ENCODE measurements at places on chromosomes 6 and 20.
A peak's percentile ranks its signal among the peaks of the same experiment; 100 is the strongest.

DNA sequence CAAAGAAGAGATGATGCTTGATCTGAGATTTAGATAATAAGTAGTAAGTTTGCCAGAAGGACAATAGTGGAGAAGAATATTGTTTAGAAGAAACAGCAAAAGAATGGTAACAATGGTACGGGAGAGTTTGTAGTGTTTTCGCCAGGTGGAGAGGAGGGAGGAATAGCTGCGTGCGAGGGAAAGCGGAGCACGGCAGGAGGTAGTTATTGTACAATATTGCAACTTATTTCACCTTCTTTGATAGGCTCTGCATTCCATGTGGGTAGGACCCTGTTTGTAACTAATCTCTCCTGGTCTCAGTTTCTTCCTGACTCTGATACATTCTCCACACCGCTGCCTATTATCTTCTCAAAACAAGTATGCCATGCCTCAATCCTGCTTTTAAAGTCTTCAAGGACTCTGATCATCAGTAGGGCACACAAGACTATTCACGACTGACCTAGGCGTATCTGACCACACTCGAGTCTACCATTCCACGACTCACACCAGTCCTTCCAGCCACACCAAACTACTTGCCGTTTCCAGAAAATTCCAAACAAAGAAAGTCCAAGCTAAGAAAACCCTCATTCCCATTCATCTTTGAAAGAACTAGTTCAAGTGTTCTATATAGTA is 1.1 kb downstream of the PPIL4 start:
- no peak for DNase-seq

DNA sequence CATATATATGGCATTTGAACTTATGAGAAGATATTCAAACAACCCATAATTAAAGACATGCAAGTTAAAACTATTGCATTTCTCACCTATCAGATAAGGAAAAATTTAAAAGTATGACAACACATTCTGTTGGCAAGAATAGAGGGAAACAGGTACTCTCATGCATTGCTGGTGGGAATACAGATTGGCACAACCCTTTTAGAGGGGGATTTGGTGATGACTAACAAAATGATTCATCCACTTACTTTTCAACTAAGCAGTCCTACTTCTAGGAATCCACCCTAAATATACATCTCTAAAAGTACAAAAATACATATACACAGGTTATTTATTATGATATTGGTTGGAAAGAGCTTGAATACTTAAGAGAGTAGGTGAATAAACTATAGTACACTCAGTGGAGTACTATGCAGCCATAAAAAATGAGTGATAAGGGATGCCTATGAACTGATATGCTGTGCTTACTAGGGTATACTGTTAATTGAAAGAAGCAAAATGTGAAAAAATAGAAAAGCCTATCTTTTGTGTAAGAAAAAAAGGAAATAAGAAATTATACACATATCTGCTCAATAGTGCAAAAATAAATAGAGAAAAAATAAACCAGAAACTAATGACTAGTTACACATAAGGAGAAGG is 42.2 kb downstream of the ADAT2 start:
- no peak for DNase-seq

- no peak for DNase-seq
Measured at GRCh38 chr20:8187740-8188139, 55.7 kb downstream of the PLCB1 start.

DNA sequence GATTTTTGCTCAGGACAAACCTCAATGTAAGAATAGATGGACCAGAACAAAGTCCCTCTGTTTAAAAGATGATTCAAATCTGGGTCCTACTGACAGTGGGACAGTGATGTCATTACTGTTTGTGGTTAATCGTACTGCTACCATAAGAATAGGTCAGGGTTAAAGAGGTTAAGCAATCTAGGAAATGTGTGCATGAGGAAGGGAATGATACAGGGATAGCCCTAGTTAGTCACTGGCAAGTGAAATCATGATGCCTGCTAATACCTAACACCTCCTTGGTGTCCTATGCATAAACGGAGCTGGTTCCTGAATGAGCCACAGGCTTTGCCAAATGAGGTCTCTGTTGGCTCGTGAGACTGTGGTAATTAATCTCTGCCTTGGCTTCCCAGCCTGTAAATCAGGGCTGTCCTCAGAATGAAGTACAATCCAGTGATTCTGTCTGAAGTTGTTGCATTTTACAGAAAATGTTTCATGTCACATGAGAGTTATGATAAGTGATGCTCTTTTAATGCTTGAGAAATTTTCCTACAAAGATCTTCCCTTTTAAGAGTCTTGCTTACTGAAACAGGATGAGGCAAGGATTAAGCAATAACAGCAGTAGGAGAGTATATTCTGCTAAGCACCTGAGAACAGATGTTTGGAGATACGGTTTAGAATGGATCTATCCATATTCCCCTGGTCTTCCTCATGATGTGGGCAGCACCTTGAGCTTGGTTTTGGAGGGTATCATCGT is 3.8 kb downstream of the MEP1A start:
- DNase-seq, result no peak

GRCh38 chr6:39281312-39281980 is 32.8 kb downstream of the KCNK17 start:
- DNase-seq, result no peak

GRCh38 chr6:138162955-138163575 is 1.3 kb downstream of the ARFGEF3 start:
- DNase-seq, result no peak

GRCh38 chr6:114735025-114735735 is 392.4 kb upstream of the HS3ST5 start:
- no peak for DNase-seq

DNA sequence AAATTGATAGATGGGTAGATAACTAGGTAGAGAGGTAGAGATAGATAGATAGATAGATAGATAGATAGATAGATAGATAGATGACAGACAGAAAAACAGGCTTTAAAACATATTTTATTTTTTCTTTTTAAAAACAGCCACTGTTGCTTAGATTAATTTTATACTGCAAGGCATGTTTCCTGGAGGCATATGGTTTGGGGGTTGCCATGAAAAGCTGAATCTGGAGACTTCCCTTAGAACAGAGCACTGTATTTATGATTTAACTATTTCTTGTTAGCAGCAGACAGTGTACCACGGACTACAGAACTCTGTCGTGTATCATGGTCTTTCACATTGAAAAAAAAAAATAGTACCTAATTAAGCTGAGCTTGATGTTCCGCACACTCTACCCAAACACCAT is 38.8 kb downstream of the METTL24 start:
- no peak for DNase-seq

- peak; percentile 53 for DNase-seq
Measured at GRCh38 chr6:35181933-35182612, 31.7 kb upstream of the SCUBE3 start.

GRCh38 chr6:99148111-99148510 is 200.4 kb upstream of the FBXL4 start:
- no peak for DNase-seq

- no peak for DNase-seq
Measured at GRCh38 chr6:47680051-47680450, 18.3 kb upstream of the ADGRF4 start.

DNA sequence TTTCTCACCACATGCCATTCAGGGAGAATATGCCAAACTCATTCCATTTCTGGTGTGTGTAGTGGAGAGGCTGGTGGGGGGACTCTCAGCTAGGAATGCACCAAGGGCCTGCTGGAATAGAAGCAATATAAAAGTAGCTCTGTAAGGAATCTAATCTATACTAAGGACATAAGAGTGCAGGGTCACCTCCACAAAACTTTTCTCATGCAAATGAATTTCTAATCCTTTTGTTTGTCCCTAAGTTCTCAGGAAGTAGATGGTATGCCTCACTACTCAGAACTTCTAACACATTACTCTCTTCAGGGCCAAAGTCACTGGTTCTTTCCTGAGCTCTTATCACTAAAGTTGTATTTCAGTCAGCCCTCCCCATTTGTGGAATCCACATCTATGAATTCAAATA is 427.2 kb downstream of the C6orf118 start:
- no peak for DNase-seq

GRCh38 chr6:40256831-40257230 is 322.6 kb upstream of the MOCS1 start:
- DNase-seq, result no peak

- DNase-seq, result peak; percentile 50
Measured at GRCh38 chr6:131792091-131792496, 15.7 kb upstream of the ENPP1 start.

DNA sequence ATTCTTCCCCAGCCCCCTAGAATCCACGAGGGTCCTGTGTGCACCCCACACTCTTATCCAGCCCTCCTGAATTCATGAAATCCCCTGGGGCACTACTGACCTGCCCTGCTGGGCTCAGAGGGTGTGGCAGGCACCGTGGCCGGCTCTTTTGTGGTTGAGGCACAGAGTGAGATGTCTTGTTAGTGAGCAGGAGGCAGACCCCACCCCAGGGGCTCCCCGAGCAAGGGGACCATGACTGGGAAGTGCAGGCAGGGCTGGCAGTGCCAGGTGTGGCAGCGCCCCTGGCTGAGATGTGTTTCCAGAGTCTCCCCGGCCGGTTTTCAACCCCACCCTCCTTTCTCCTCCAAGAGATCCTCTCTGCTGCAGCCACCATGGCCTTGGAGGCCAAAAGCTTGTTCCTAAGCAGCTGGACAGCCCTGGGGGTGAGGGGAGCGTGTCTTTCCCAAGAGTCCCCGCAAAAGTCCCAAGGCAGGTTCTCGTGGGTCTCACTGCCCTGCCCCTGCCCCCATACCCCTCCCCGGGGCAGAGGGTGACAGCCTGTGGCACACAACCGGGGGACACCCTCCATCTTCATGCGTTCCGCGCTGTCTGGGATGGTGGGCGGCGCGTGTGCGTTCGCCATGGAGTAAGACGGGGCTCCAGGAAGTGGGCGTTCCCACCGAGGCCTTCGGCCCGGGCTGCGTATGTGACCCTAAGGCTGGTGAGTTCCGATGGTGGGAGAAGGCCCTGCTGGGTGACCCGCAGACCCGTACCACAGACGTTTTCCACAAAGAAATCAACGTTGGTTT is 208.9 kb downstream of the TAF4 start:
- no peak for DNase-seq

- no peak for DNase-seq
Measured at GRCh38 chr20:18397030-18397429, 69.8 kb downstream of the DZANK1 start.

GRCh38 chr20:32037929-32038328 is 14.1 kb upstream of the HCK start:
- no peak for DNase-seq

DNA sequence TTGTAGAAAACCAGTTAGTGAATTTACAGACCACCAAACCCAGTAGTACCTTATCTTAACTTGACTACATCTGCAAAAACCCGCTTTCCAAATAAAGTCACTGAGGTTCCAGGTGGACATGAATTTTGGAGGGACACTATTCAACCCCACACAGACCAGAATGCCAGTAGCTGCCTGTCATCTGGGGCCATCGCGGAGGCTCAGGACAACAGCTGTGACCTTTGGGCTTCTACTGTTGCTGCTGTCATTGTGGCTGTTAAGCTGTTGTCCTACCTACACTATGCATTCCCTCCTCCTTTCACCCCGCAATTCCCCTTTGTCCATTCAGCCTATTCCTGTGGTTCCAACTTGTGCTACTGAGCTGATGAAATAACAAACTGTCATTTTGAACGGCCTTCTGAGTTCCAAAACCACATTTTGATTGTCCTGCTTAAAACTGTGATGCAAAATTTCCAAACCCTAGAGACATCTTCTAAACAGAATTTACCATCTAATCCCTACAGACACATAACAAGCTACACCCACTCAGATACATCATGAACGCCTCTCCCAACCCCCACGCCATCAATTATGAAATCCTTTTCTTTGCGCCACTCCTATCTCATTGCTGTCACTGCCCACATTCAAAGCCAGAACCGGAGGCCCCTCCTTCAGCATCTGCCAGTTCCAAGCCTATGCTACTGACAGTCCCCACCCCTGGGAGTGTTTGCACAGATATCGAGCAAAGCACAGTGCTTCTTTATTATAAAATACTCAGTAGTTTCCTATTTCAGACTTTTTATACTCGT is 125.0 kb downstream of the C6orf118 start:
- DNase-seq, result no peak

DNA sequence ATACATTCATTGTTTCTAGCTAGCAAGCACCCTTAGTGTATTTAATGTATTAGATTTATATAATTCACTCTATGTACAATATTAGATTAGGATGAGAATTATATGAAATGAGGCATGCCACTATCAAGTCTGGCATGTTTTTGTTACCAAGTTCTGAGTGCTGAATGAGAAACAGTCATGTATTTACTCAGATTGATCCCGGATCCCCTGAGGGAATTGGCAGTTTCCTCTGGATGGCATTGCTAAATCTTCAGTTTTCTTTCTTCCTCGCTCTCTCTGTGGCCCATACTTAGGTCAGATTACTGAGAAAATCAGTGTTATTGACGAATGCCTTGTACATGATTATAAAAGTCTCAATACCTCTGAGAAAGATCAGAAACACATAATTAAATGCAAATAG is 66.6 kb downstream of the CDKAL1 start:
- DNase-seq, result no peak

- no peak for DNase-seq
Measured at GRCh38 chr6:126698732-126699240, 358.9 kb downstream of the CENPW start.

DNA sequence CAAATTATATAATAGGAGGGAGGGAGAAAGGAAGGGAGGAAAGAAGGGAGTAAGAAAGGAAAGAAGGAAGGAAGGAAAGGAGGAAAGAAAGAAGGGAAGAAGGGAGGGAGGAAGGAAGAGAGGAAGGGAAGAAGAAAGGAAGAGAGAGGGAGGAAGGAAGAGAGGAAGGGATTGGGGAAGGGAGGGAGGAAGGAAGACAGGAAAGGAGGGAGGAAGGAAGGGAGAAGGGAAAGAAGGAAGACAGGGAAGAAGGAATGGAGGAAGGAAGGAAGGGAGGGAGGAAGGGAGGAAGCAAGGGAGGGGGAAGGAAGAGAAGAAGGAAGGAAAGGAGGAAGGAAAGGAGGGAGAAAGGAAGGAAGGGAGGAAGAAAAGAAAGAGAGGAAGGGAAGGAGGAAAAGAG is 660.5 kb downstream of the EPM2A start:
- no peak for DNase-seq

DNA sequence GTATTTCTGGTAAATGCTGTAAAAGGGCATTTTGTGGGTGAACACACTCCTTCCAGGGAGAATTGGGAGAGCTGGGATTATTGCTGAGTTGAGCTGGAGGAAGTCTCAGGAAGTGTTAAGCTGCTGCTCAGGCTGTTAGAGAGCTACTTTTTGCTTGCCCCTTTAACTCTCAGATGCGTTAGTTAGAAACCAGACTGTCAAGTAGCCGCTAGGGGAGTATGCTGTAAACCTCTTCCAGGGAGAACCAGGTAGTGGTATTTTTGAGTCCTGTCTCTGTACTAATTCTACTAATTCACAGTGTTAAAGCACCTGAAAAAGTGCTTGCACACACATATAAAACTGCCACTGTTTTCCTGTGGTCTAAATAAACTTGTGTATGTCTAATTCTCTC is 6.6 kb upstream of the GFRAL start:
- no peak for DNase-seq

- DNase-seq, result no peak
Measured at GRCh38 chr6:96907498-96907897, 9.8 kb upstream of the NDUFAF4 start.

GRCh38 chr6:26501482-26501986 is 1.4 kb downstream of the BTN1A1 start:
- DNase-seq, result no peak

- DNase-seq, result no peak
Measured at GRCh38 chr6:82361631-82362030, 2.0 kb upstream of the TPBG start.
